ENCODE measurements at places on chromosomes 4 and X. TPM values are rescaled to one million over a fixed set of nuclear protein-coding genes. Genes with fewer than 3 reads are reported as not detected.

PAK3 gene
- total RNA-seq, result 0.32 TPM

PLCXD1 gene
- 6.3 TPM for total RNA-seq

UGT8 gene
- total RNA-seq, result not detected

RBM47 gene
- 2.4 TPM for total RNA-seq

GAGE13 gene
- not detected for total RNA-seq

HTN3 gene
- not detected for total RNA-seq

GPM6B gene
- total RNA-seq, result 15.3 TPM

NUDT10 gene
- 0.18 TPM for total RNA-seq

ATP7A gene
- 7.4 TPM for total RNA-seq

RBMXL3 gene
- total RNA-seq, result not detected

ACE2 gene
- 1.3 TPM for total RNA-seq

TRPC5OS gene
- not detected for total RNA-seq

GPR173 gene
- total RNA-seq, result 1.3 TPM

FAM193A gene
- total RNA-seq, result 15.5 TPM

LRAT gene
- 0.36 TPM for total RNA-seq

TSPAN7 gene
- total RNA-seq, result 1.5 TPM

MMGT1 gene
- 17.2 TPM for total RNA-seq

GABRQ gene
- total RNA-seq, result not detected

BMX gene
- 2.9 TPM for total RNA-seq

MAGEB16 gene
- total RNA-seq, result not detected

TLR7 gene
- total RNA-seq, result not detected

MGARP gene
- 48.2 TPM for total RNA-seq

ARMCX2 gene
- 91.0 TPM for total RNA-seq

RAI2 gene
- not detected for total RNA-seq

ZFP42 gene
- not detected for total RNA-seq

SSX2B gene
- not detected for total RNA-seq

AMOT gene
- total RNA-seq, result 1.8 TPM

PRMT9 gene
- 6.2 TPM for total RNA-seq

CXCL8 gene
- 343 TPM for total RNA-seq

MSANTD1 gene
- total RNA-seq, result 0.36 TPM

Measured in cardiac atrium fibroblast (primary cell).